ENCODE measurements at places on chromosomes 3 and 15.

DNA sequence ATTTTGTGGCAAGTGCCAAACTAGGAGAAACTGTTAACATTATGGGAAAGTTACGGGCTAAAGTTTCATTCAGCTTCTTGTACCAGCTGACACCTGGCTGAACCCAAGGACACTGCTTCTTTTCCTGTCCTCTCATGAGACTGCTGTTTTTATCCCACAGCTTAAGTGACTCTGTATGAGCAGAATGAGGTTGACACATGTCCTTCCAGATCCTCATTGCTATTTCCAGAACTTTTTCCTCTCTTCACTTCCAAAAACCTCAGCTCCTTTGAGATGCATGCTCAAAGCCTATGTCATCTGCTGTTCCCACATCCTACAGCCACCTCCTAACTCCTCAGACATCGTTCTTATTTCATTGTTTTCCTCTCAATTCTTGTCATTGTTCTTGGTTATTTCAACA lies 183.6 kb downstream of the DCLK3 start:
- no peak for DNase-seq

DNA sequence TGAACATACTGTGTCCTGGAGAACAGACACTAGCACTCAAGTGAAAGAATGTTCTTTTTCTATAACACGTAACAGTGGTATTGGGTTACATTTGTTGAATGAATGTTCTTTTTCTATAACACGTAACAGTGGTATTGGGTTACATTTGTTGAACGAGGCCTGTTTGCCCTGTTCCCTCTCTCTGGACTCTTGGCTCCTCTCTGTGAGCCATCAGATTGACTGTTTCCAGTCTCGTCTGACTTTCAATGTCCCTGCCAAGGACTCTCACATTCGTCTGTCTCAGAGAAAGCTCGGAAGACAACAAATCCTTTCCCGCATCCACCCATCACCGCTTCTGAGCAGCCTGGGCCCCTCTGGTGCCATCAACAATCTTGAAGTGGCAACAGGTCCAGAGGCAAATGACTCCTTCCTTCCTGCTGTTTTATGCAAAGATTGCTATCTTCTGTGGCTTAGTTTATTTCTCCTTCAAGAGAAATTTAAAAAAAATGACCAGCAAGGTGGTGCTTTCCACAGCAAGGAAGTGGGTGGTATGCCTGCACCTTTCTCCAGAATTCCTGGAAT lies 8.0 kb downstream of the TMEM45A start:
- DNase-seq = no peak

GRCh38 chr3:172102123-172102882 lies 62.9 kb downstream of the FNDC3B start:
- DNase-seq = no peak

DNA sequence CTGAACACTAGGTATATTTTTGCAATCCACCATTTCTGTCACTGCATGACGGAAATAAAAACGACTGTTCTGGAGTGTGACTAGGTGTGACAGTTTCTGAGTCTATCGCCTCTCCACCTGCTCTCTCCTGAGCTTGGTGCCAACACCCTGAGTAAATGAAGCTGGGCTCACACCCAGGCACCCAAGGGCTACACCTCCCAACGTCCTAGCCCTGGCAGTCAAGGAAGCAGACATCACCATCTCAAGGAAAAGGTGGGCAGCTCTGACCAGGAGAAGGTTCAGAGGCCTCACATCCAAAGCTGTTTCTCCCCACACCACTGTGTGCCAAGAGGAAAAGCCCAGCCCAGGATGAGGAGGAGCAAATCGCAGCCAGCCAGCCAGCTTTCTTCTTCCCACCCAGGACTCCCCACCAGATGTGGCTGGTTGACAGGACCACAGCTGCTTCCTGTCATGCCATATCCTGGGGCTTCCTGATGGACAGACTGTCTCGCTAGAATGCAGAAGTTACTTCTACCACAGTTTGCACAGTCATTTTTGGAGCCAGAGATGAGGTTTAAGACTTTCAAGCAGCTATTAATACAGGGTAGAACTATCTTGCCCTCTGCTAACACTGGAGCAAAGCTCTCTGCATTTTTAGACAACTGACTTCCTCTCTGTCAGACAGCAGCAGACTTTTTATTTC lies 3.3 kb downstream of the SCAMP2 start:
- no peak for DNase-seq

- DNase-seq = no peak
Observed at GRCh38 chr3:190205739-190206138, 85.0 kb upstream of the P3H2 start.

DNA sequence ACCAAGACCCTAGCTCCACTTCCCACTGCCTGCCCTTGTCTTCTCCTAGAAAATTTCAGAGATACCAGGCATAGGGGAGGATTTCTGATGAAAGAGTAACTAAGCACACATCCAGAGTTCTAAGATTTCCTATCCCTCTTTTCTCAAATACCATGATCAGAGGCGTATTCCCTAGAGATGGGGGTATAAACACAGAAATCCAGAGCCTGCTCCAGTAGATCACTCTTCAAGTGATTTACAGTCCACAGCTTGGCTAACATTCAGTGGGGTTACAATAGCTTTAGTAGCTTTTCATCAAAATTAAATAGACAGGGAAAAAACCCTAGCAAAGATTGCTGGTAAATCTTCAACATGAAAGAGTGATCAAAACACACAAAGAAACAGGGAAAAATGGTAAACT lies 800.7 kb upstream of the GRM7 start:
- DNase-seq = no peak

GRCh38 chr3:184078851-184079250 lies 18.0 kb upstream of the HTR3E start:
- no peak for DNase-seq

GRCh38 chr15:52134502-52135144 lies 22.0 kb upstream of the BCL2L10 start:
- DNase-seq = no peak

DNA sequence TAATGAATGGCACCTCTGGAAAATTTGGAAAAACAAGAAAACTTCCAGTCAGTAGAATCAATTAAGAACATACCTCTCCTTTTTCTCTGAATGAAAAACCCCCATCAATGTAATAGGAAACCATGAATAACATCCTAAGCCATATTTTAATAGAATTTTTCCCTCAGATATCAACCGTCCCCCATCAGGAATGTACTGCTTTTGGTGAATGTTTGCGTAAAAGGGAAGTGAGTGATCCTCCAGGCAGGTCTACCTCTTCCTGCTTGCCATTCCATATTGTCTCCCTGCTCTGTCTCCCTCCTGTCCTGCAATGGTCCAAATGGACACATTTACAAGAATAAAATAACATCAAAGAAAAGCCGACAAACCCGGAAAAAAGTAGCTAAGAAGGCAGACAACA lies 30.8 kb downstream of the LAMP3 start:
- DNase-seq = no peak

DNA sequence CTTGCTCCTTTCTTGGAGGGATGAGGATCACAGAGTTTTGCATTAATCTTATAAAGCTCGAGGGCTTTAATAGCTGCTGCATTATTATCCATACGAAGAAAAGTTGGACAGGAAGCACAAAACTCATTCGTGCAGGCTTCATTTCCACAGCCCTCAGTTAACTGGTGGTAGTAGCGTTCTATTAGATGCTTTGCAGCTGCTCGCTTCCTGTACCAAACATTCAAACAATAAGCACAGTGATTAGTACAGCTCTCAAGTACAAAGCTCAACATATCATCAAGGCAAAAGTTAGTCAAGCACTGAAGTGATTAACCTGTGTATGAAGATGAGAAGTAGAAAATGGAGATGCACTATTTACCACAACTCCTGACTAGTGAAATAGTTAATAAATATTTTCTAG lies 63.3 kb downstream of the UBE3A start:
- DNase-seq = no peak

- no peak for DNase-seq
Observed at GRCh38 chr3:33637482-33637881, 80.6 kb downstream of the CLASP2 start.

DNA sequence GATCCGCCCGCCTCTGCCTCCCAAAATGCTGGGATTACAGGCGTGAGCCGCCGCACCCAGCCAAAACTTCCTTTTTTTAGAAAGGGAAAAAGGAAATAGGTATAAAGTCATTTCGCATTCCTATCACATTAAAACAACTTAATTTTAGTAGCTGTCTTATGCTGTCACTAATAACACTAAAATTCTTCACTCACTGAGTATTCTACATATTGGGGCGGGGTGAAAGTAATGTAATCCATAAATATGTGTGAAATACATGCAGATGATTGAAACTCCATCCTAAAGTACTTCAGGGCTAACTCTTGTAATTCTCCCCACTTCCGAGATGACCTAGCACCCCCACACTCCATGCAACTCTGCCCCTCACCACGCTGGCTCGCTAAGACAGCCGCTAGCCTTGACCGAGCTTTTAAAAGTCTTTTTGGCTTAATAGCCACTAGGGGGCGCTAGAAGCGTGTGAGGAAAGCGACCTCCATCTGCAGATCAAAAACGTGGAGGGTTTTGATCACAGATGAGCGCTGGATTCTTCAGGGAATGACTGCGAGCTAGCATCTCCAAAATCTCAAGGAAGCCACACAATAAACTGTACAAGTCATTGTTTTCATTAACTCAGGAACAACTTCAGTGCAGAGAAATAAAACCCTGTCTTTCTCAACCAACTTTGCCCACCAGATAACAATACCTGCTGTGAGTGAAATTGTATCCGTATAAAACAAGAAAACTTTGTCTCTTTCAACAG lies 129.3 kb upstream of the IGF1R start:
- peak; percentile 76 for DNase-seq

- DNase-seq = no peak
Observed at GRCh38 chr3:172713316-172713715, 2.4 kb upstream of the NCEH1 start.

DNA sequence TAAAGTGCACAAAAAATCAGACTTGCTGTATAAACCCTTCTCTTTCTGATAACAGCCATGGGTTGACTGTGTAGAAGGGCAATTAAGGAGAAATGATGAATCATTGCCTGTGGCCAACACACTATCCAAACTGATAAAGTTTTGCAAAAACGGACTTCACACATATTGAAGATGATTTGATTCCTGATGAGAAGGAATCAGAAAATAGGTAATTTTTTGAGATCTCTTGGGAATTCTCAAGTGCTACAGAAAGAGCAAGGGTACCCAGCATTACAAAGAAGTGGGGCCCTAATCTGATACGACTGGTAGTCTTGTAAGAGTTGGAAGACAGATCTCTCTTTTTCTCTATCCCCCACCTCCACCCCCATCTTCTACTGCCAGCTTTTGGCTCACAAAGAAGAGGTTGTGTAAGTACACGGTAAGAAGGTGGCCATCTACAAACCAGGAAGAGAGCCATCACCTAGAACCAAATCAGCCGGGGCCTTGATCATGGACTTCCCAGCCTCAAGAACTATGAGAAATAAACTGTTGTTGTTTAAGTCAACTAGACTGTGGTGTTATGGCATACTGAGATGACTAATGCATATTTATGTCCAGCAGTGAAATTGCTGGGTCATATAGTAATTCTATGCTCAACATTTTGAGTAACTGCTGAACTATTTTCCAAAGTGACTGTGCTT lies 254.7 kb downstream of the EDEM1 start:
- no peak for DNase-seq
